ENCODE measurements at places on chromosomes 16 and 17. TPM values are rescaled to one million over a fixed set of nuclear protein-coding genes. Genes with fewer than 3 reads are reported as not detected.
A peak's percentile ranks its signal among the peaks of the same experiment; 100 is the strongest.

GRCh38 chr16:69171325-69172084 lies 15.5 kb upstream of the SNTB2 start:
- DNase-seq: peak; percentile 76

DNA sequence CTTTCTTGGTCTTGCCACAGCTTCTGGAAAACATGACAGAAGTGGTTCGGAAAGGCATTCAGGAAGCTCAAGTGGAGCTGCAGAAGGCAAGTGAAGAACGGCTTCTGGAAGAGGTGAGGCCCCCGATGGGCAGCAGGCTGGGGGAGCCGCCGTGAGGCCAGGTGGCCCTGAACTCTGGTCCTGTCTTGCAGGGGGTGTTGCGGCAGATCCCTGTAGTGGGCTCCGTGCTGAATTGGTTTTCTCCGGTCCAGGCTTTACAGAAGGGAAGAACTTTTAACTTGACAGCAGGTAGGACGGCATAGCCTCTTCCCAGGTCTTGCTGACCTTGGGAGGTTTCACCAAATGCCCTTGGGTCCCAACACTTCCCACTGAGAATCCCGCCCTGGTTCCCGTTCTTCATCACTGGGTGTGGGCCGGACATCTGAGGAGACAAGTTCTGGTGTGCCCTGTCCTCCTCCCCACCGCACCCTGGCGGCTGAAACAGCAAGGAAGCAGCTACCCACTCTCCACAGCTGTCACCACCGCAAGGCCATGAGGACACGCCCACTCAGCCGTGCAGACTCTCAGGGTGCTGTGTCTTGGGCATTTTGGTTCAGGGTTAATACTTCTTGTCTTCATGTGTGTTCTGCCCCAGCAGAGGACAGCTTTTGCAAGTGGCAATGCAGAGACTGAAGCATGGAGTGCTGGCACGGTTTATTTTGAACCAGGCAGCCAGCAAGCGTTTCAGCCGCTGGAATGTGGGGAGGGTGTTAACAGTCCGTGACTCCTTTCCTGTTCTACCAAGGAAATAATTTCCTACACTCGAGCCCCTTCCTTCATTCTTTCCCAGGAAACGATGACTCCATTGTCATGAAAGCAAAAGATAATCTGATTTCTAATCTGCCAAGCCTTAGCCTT lies 21.4 kb downstream of the NTAN1 start:
- DNase-seq: no peak

GRCh38 chr17:29665481-29665810 lies 42.7 kb upstream of the CORO6 start:
- DNase-seq: no peak

GRCh38 chr17:13989138-13989537 lies 80.2 kb upstream of the COX10 start:
- DNase-seq: no peak

- no peak for DNase-seq
Observed at GRCh38 chr16:31033709-31034492, 543 bp downstream of the STX4 start.

GRCh38 chr16:2343211-2343610 lies 2.7 kb upstream of the ABCA3 start:
- DNase-seq: no peak

GRCh38 chr16:50071075-50071671 lies 5.4 kb downstream of the HEATR3 start:
- DNase-seq: no peak

- DNase-seq: no peak
Observed at GRCh38 chr17:81492202-81492601, 20.4 kb downstream of the ACTG1 start.

GRCh38 chr17:66671156-66671555 lies 163.8 kb upstream of the CACNG5 start:
- no peak for DNase-seq

- no peak for DNase-seq
Observed at GRCh38 chr16:5349670-5350517, 252.3 kb upstream of the EEF2KMT start.

DNA sequence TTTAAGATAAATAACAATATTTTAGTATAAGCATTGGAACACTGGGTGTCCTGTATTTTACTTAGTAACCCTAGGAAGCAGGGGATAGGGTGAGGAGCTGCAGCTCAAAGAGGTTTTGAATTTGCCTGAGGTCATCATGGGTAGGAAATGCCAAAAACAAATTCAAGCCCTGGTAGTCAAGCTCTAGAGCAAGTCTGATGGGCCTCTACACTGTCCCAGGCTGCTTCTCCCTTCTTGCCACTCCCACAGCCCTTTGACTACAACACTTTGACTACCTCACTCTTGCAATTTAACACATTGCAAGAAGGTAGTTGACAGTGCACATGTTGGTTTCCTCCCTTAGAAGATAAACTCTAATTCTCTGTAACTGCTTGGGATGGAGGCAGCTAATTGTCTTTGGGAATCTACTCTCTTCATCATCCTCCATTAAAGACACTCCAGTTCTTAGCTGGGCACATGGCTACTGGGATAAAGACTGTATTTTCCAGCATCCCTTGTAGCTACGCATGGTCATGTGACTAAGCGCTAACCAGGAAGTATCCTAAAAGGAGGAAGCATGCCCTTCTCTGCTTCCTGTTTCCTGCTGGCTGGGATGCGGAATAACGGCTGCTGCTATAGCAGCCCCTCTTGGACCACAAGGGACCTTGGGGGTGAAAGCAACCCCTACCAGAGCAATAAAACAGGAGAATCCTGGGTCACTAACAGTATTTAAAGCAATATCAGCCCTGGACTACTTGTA lies 30.7 kb upstream of the SSTR2 start:
- no peak for DNase-seq

GRCh38 chr16:58409316-58409973 lies 17.2 kb downstream of the GINS3 start:
- DNase-seq: peak; percentile 56

DNA sequence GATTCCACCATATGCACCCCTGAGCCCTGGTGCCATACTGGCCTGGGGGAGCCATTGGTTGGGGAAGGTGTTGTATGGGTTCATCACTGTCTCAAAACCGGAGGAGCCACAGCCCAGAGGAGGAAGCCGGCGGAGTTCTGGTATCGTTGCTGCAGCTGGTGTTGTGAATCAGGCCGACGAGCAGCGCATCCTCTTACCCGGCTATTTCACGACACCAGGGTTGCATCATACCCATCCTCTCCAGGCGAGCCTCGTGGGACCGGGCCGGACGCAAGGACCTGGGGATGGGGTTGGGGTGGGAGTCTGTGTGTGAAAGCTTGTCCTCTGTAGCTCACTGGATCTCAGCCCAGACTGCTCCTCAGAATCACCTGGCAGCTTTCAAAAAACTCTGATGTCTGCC lies 6.6 kb upstream of the SLC12A3 start:
- no peak for DNase-seq

GRCh38 chr16:74862743-74863244 lies 88.2 kb upstream of the FA2H start:
- DNase-seq: peak; percentile 5

- no peak for DNase-seq
Observed at GRCh38 chr16:21179126-21179982, 20.9 kb downstream of the LDAF1 start.

DNA sequence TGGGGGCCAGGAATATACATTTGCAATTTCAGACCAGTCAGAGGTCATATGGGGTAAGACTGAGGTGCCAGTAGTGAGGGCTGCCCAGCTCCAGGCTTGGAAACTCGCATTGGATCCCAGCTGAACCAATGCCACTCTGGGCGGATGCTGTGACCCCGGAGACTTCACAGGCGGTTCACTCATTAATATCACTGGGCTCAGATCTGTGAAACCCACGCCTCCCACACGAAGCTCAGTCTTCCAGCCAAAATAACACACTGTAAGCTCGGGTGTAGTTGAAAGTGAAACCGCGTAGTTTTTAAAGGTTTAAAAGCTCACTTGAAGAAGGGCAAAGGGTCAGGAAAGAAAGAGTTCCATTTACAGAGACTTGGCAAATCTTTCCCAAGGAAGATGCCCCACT lies 254.8 kb downstream of the FOXL1 start:
- DNase-seq: no peak

DNA sequence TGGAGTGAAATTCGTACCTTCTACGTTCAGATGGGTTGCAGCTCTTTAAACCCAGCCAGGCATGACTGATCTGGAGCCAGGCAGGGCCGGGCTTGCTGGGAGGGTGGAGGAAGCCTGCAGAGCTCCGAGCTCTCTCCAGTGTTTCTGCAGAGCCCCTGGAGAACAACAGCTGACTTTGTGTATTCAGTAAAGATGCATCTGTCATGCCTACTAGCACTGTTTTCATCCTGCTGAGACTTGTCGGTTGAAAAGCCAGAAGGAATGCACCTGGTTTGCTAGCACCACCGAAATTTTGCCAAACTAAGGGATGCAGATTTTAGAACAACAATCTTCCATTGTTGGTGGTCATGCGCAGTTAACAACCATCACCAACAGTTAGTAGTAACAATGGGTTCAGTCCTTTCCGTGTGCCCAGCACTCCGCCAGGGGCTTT lies 22.4 kb upstream of the SCNN1B start:
- no peak for DNase-seq

- DNase-seq: no peak
Observed at GRCh38 chr16:86604436-86605193, 26.3 kb downstream of the FOXL1 start.

DNA sequence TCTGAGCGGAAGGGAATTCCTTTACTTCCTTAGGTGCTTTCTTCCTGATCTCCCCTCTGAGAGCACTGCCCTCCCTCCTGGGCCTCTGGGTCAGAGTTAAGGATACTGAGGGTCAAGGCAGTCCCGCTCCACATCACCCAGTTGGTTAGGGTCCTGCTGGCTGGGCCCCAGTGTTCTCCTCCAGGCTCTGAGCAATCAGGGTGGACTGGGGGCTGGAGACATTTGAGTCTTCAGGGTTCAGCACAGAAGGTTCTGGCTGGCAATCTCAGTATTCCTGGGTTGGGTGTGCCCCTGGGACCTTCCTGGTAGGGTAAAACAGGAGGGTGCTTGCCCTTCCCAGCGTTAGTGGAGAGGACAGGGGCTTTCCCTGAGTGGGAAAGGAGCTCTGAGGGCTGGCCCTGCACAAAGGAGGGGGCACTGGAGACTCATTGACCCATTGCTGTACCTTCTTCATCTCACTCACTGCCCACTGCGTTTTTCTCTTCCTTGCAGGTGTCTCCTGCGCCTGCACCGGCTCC lies 448 bp downstream of the MT1M start:
- no peak for DNase-seq

DNA sequence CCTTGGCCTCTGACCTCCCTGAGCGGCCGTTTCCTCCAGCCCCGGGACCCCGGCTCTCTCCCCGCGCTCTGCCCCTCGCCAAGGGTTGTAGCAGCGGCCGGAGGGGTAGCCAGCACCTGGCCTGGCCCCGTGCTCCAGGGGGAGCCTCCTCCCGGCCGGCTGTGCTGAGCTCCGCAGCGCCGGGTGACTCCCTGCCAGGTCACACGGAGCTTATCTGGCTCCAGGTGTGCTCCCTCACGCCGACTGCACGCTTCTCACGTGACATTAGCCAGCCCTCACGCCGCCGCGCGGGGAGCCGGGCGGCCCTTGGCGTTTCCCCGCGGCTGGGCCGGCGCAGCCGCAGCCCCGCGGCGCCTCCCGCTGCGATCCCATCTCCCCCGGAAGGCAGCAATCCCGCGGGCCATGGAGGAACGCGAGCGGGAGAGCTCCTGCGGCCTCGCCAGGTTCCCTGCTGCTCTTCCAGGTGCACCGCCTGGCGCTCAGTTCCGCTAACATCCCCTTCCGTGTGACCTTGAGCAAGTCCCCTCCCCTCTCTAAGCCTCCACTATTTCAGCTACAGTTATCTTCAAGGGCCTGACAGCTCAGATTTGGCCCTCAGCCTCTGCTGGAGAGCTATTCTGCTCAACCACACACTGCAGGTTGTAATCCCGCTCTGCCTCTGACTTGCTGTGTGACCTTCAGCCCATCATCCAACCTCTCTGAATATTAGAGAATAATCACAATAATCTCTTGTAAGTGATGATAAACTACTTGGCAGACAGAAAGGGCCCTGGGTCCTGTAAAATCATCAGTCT lies 3.4 kb downstream of the MYO18A start:
- DNase-seq: no peak

GRCh38 chr17:8847891-8848290 lies 19.6 kb downstream of the PIK3R6 start:
- DNase-seq: no peak

- DNase-seq: no peak
Observed at GRCh38 chr17:81426393-81427172, 31.3 kb downstream of the BAHCC1 start.

GRCh38 chr17:50691550-50692447 lies 15.9 kb downstream of the ANKRD40 start:
- DNase-seq: no peak

DNA sequence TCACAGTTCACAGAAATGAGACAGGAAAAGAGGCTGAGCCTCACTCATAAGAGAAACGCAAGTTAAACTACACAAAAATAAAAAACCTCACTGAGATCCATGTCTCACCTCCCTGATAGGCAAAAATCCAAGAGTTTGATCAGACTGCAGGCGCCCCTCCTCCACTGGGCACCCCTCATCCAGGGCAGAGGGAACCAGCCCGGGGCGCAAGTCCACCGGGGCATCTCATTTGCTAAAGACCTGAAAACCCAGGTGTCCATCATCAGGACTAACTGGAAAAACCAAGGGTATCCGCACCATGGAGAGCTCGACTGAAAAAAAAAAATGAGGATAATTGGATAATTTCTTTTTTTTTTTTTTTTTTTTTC lies 2.6 kb downstream of the HBZ start:
- no peak for DNase-seq

DNA sequence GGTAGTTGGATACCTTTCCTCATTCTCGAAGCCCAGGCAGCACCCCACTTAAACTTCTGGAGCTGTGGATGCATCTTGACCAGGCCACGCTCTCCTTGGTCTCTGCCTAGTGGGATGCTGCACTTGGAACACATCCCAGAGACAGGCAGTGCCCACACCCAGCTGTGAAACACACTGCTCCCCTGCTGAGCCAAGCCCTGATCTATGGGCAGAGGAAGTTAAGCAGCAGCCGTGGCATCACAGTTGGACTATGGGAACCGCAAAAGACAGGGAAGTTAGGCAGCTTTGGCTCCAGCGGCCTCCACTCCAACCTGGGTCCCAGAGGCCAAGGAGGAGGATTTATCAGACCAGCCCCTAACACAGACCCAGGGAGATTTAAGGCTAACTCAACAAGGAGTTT lies 284.8 kb upstream of the CCL2 start:
- DNase-seq: no peak

KRT32 gene
- total RNA-seq: not detected

DLX3 gene
- 0.04 TPM for total RNA-seq

GRIN2C gene
- total RNA-seq: not detected

FAM83G gene
- total RNA-seq: 60.0 TPM

CLTC gene
- 296 TPM for total RNA-seq

SLC5A10 gene
- total RNA-seq: not detected

TBC1D3B gene
- 6.3 TPM for total RNA-seq

CCL3 gene
- total RNA-seq: 1.3 TPM

TENT4B gene
- 10.9 TPM for total RNA-seq

KRTAP4-9 gene
- not detected for total RNA-seq

GAST gene
- not detected for total RNA-seq

DYNLRB2 gene
- total RNA-seq: not detected

CSH1 gene
- not detected for total RNA-seq

TNP2 gene
- total RNA-seq: not detected

SLFN14 gene
- not detected for total RNA-seq

GP1BA gene
- total RNA-seq: not detected
